Activated CD4-positive, alpha-beta T cell treated with anti-CD3 and anti-CD28 coated beads, Interleukin-2, amount 50 U/mL, for 48 hours (primary cell): ENCODE measurements at places on chromosomes 7 and 10.

GRCh38 chr7:18861514-18862118, 255.8 kb downstream of the TWIST1 start:
- DNase-seq, result no peak

DNA sequence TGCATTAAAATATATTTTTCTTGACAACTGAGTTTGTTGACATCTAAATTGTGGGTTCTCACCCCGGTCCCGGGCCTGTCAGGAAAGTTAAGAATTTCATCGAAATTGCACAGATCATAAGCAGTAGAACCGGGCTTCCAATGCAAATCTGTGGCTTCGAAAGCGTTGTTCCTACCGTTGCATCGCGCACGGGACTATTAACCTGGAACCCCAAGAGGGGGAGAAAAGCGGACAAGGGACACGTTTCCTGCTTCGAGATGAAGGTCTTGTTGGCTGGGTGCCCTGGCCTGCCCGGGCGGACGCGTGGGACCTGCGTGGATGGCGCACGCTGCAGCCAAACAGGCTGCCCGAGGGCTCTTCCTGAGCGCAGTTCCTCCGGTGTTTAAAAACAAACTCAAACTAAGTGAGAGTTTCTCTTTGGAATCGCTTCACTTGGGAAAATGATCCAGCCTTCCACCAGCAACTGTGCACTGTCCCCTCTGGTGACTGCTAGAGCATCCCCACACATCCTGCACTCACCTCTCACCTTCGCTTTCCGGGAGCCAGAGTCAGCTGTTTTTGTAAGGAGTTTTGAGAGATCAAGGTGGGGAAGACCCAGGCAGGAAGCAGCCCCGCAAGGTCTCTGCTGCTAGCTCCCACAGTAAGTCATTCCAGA, 5.1 kb upstream of the TBX20 start:
- DNase-seq, result no peak

DNA sequence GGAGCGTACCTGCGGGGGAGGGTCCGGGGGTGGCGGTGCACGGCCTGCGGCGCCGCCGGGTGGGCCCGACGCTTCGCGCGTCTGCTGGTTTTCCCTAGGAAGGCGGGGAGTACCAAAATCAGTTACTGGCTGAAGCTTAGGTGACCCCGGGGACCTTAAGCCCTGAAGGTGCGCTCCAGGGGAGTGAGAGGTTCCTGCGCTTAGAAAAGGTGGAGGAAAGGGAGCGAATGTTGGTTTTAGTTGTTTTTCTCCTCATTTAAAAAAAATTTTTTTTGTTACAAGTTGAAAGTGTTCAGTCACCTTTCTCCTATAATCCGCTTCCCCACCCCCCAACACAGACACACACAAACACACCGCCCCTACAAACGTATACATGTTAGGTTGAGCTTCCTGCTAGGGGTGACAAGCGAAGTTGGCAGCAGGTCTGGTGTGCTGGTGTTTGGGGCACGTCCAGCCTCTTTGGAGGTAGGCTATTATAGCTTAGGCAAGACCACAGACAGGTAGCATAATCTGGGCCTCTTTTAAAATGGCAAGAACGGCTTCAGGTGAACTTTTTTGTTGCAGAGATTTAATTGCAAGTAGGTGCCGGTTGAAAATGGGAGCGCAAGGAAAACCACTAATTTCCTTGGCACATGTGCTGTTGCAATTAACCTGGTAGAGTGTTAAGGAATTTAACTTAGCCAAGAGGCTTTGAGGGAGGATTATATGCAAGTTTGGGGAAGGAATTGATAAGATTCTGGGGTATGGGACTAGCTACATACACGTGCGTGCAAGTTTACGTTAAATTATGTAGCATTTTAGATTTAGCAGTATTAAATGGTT, 945 bp downstream of the ADD3 start:
- peak; percentile 54 for DNase-seq

GRCh38 chr7:82029236-82029913, 259.5 kb upstream of the HGF start:
- no peak for DNase-seq

- DNase-seq, result no peak
Measured at GRCh38 chr7:74498996-74499834, 45.5 kb downstream of the GTF2IRD1 start.

DNA sequence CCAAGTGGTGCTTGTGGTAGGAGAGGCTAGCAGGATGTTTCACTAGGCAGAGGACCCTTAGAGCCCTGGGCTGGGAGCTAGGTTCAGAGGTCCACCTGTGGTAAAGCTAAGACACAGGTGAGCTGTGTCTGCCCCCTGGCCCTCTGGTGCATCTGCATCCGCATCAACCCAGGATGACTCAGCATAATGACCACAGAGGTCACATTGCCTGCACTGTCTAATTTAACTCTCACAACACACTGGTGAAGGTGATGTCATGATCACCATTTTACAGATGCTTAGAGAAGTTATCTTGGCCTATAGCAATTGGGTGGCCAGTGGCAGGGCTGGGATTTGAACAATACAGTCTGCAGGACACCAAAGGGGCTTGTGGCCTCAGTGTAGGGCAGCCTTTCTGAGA, 33.1 kb downstream of the HABP2 start:
- DNase-seq, result no peak

DNA sequence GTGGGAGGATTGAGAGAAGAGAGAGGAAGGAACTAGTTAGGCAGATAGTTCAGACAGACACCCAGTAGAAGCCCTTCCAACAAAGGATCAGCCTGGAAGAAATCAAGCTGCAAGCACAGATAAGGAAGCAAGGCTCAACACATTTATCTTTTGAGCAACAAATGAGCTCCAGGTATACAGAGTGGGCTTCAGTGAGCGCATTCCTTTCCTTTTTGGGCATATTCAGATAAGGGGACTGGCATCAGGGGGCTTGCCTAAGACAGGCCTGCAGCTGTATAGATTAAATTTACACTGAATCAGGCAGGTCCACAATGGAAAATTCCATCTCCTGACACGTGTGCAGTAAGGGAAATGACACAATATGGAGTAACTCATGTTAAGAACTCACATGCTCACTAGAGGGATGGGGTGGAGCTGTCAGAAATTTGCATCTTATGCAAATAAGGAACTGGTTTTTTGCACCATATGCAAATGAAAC, 147.2 kb downstream of the AKR1D1 start:
- DNase-seq, result no peak

GRCh38 chr7:47581804-47582763, at the start of gene TNS3:
TNS3 (minus strand) TSS chr7:47582111; CDS start chr7:47439636, 142,475 bp downstream.
- no peak for DNase-seq

- DNase-seq, result no peak
Measured at GRCh38 chr10:47408606-47409005, 24.5 kb upstream of the ZNF488 start.

DNA sequence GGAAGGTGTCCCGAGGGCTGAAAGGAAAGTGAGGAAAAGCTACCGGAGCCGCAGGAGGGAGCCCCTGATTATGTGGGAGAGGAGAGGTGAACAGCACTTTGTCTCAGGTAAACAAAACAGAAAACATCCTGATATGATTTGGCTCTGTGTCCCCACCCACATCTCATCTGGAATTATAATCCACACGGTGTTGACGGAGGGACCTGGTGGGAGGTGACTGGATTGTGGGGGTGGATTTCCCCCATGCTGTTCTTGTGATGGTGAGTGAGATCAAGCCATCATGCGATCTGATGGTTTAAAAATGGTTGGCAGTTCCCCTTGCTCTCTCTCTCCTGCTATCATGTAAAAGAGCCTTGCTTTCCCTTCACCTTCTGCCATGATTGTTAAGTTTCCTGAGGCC, 3.0 kb downstream of the POLD2 start:
- DNase-seq, result no peak

- no peak for DNase-seq
Measured at GRCh38 chr10:100982916-100983830, 4.1 kb downstream of the MRPL43 start.

GRCh38 chr10:33930079-33930478, 595.6 kb upstream of the NRP1 start:
- no peak for DNase-seq

GRCh38 chr10:92126100-92126650, 164.7 kb downstream of the CPEB3 start:
- no peak for DNase-seq

DNA sequence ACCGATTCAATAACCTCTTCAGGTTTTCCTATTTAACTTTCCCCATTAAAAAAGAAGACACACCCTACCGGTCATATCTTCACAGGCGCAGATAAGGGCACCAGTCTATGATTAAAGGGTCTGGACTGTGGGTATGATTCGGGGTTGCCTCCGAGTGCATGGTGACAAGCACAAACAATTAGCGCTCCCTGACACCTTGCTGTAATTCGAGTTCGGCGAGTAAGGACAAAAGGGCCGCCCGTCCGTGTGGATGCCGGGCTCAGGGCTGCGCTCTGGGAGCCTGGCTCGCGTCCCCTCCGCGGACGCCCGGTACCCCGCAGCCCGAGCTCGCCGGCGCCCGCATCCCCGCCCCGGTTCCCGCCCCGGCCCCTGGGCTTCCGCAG, 111.9 kb upstream of the RHEB start:
- no peak for DNase-seq

GRCh38 chr7:641269-641671, 85.2 kb upstream of the DNAAF5 start:
- no peak for DNase-seq

DNA sequence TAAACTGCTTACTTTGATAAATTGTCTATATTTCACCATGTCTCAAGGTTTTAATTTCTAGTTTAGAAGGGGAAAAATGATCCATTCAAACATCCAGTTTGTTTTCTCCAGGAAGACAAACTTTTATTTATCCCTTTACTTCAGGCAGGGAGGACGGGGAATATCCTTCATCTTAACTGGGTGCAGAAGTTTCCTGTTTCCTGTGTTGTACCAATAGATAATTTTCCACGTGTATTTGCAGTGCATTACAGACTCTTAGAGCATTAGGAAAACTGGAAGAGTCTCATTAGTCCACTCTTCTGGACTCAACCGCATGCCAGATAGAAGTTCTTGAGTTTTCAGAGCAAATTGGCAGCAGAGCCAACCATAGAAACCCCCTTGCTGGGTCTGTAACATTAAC, 39.4 kb upstream of the PIP4K2A start:
- no peak for DNase-seq

DNA sequence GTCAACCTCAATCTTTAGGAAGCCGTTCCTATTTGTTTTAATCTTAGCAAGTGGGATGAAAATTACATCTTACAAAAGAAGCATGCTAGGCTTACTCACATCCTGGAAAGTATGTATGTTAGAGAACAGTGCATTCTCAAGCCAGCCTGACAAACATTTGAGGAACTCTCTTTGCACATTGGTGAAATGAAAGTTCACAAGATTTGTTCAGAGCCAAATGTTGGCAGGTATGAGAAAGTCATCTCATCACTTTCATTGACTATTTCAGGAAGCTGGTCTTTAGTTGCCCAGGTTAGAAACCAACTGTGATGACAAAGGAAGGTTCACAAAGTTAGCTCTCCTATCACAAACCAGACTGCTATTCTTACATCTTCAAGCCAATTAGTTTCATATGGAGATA, 57.1 kb downstream of the ABCB1 start:
- DNase-seq, result no peak

- DNase-seq, result no peak
Measured at GRCh38 chr10:89857431-89858042, 156.1 kb downstream of the KIF20B start.

DNA sequence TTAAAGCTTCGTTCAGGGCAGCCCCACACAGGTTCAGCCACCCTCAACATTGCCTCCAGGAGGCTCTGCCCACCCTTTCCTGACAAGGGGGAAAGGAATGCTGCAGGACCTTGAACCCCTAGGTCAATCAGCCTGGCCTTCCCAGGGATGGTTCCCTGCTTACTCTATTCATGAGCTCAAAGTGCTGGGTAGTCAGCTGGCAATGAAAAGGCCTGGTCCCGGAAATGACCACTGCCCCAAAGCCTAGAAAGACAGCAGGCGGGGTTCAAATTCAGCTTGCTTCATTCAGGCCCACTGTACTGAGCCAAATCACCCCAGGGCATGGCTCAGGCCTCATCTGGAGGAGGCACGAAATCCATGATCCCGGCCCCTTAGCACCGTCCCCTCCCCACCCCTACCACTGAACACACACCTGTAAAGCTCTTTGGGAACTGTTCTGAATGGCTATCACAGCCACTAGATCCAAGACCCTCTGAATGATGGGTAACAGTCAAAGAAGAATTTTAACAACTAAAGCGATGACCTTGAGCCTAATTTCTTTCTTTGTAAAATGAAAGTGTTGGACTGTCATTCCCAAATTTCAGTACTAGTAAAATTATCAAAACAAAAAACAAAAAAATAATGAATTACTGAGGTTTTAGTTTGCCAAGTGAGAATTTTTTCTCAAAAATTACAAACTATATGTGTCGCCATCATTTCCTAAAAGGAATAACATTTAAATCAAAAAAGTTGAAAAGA, 1.0 kb downstream of the URGCP start:
- no peak for DNase-seq

GRCh38 chr7:104032486-104032885, 43.0 kb upstream of the RELN start:
- no peak for DNase-seq

DNA sequence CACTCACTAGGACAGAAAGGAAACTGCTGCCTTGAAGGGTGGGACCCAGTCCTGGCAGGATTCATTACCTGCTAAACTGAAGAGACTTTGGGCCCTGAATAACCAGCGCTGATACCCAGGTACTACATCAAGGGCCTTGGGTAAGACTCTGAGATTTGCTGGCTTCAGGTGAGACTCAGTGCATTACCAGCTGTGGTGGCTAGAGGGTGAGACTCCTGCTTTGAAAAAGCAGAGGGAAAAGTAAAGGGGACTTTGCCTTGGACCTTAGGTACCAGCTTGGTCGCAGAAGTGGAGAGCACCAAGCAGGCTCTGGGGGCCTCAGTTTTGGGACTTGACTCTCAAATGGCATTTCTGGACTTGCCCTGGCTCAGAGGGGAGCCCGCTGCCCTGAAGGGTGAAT, 673.3 kb downstream of the NXPH1 start:
- no peak for DNase-seq

- no peak for DNase-seq
Measured at GRCh38 chr7:134060874-134061273, 66.3 kb upstream of the LRGUK start.

- DNase-seq, result no peak
Measured at GRCh38 chr10:123581656-123582055, 84.5 kb upstream of the GPR26 start.

DNA sequence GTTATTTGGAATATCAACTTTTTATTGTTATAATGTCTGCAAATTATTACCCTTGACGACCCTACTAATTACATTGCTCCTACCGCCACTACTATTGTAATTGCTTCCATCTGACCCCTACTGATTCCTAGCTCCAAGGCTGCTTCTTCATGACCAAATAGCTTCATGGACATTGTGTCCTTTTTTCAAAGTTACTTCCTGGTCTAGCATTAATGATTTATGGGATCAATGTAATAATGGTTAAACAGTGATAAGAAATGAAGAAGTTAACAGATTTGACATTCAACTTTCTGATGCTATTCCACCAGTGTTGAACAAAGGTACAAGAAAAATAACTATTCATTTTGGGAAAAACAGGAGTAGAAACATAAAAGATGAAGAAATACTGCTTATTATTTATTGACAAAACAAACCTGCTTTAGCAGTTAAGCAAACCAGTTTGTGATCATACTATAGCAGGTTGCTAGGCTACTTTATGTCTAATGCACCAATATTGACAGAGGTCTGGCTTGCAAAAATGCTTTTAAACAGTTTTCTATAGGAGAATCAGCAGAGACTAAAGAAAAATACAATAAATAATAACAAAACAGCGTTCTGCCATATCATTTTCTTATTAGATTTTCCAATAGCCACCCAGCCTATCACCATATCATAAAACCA, 125.8 kb downstream of the PCLO start:
- DNase-seq, result no peak

GRCh38 chr10:47020471-47020870, 109.2 kb downstream of the PTPN20 start:
- no peak for DNase-seq

GRCh38 chr7:927031-927671, 27.3 kb downstream of the ADAP1 start:
- DNase-seq, result no peak
